Cardiac fibroblast (primary cell): ENCODE measurements at places on chromosomes 5 and 9.

DNA sequence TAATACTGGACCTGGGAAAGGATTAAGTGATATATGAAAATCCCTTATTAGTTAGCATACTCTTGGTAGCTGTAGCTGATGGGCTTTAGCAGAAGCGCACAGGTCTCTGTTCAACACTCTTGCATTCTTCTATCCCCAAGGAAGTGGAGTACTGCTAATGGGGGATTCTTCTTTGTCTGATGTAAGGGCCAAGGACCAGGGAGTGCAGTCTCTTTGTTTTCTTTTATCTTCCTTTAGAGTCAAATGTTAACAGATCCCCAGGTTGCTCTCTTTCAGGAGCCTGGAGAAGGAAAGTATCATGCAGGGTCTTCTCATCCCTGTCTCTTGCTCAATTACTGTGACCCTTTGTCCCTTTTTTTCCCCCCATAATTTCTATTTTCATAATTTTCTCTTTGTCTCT lies 1146.9 kb upstream of the DMAC1 start:
- no peak for DNase-seq

DNA sequence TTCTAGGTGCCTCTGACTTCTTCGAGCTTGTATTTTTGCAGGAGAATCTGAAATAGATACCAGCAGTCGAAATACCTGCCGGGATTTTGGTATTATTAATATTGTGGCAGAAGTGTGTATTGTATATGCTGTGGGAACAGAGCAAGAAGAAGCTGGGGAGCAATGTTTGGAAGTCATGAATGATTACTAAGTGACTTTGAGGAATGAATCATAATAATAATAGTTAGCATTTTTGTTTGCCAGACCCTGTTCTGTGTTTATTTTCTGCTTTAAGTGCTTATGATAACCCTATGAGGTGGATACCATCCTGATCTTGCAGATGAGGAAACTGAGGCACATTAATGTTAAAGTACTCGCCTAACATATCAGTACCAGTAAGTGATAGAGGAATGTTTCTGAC lies 32.4 kb downstream of the RAB24 start:
- peak; percentile 33 for DNase-seq

GRCh38 chr5:150836703-150837102 lies 9.6 kb upstream of the IRGM start:
- no peak for DNase-seq

DNA sequence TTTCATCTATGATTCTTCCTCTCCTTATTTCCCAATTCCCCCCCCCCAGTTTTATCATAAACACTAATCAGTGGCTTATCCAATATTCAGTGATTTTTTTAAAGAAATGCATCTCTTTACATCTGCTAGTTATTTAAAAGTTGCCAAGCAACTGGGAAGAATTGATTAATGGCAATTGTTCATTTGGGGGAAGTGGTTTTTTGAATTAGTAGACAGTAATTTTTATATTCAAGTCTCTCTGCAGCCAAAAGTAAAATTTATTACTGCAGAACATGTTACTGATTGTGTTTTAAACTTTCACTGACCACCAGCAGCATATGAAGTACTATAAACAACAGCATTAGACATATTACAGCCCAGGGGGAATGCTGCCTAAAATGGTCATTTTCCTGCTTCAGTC lies 308.8 kb upstream of the NREP start:
- DNase-seq: no peak

- DNase-seq: peak; percentile 91
Observed at GRCh38 chr5:170151097-170151831, 45.6 kb downstream of the FOXI1 start.

DNA sequence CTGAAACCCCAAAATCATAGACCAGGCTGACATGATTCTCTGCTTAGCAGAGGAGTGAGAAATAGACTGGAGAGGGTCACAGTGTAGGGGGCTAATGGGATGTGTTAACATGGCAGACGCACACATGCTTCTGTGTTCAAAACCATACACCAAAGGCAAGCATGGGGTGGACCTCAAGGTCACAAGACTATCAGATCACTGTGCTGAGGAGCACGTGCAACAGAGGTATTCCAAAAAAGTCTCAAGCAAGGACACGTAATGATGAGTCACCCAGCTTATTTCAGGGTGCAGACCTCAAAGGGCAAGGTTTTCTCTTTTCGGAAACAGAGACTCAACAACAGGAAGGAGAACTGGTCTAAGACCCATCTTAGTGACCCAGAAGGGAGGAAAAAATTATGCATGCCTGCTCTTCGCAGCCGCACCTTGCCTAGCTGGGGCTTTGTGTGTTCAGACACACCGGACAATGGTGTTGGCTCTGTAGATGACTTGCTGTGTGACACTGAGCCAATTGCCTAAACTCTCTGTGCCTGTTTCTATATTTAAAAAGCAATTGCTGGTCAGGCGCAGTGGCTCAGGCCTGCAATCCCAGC lies 20.3 kb downstream of the WHRN start:
- peak; percentile 78 for DNase-seq

GRCh38 chr5:36177154-36177553 lies 25.2 kb downstream of the SKP2 start:
- no peak for DNase-seq

DNA sequence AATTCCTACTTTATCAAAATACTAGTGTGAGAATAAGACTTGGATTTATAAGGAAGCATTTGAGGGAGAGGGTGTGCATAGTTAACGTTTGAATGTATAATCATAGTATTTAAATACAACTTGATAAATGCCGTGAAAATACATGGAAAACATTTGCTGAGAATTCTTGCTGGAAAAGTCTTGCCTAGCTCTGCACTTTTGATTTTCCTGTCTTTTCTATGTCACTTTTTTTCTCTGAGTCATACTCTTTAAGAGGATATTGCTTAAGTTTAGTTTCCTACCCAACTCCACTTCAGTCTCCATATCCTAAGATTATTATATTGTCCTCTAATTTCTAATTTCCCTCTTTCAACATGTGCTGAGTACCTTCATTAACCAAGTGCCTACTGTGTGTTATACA lies 616.6 kb upstream of the SEMA6A start:
- DNase-seq: peak; percentile 10

DNA sequence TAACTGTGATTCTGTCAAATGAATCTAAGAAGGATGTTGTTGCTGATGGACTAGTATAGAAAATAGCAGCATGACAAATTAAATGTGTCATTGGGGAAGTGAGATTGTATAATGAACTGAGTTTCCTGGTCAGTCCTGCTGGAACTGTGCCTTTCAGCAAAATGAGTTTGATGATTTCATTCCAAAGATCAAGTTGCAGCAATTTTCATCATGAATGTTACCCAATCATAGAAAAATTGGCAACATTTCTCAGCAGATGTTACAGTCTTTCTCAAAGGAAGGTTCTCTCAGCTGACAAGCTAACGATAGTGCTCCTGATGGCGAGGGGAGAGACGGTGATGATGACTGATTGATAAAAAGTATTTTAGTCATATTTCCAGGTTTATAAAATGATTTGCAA lies 10.7 kb downstream of the PCDHAC2 start:
- peak; percentile 65 for DNase-seq

GRCh38 chr5:38636626-38637025 lies 80.2 kb upstream of the LIFR start:
- no peak for DNase-seq

- DNase-seq: peak; percentile 8
Observed at GRCh38 chr5:168608386-168608785, 29.2 kb upstream of the PANK3 start.

GRCh38 chr5:77743181-77743580 lies 33.0 kb downstream of the TBCA start:
- DNase-seq: peak; percentile 31

DNA sequence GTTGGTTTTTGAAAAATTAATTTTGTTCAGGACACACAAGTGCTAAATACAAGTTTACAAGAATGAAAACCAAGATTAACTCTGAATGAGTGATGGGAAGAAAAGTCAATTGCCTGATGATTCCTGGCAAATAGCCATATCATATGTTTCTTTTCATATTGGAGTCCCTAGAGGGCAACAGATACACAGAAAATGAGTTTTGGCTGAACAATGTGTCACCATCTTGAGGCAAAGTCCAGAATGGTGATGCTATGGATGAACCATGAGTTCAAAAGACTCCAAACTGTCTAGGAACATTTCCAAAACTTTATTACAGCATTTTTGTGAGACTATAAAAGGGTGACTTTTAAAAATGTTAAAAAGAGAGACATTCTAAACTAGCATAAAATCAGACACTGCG lies 382.9 kb downstream of the TMEM161B start:
- no peak for DNase-seq

GRCh38 chr5:165559645-165560044 lies 2054.2 kb downstream of the MAT2B start:
- no peak for DNase-seq

GRCh38 chr9:2125906-2126305 lies 110.8 kb downstream of the SMARCA2 start:
- DNase-seq: peak; percentile 29

GRCh38 chr5:87122151-87122977 lies 145.3 kb upstream of the RASA1 start:
- no peak for DNase-seq

- peak; percentile 57 for DNase-seq
Observed at GRCh38 chr9:107249665-107250285, 33.3 kb upstream of the RAD23B start.

DNA sequence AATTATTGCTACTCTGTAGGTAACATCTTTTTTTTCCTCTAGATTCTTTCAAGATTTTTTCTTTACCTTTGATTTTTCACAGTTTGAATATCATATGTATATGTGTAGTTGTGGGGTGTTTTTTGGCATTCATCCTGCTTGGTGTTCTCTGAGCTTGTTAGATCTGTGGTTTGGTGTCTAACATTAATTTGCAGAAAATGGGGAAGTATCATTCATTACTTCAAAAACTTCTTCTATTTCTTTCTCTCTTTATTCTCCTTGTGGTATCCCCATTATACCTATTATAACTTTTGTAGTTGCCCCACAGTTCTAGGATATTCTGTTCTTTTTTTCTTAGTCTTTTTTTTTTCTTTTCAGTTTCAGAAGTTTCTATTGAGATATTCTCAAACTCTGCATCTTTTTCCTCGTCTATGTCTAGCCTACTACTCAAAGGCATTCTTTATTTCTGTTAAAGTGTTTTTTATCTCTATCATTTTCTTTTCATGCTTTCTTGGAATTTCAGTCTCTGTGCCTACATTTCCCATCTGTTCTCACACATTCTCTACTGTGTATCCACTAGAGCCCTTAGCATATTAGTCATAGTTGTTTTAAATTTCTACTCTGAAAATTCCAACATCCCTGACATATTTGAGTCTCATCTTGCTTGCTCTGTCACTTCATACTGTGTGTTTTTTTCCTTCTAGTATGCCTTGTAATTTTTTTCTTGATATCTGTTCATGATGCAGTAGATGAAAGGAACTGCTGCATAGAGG lies 60.1 kb upstream of the GNA14 start:
- DNase-seq: peak; percentile 85

DNA sequence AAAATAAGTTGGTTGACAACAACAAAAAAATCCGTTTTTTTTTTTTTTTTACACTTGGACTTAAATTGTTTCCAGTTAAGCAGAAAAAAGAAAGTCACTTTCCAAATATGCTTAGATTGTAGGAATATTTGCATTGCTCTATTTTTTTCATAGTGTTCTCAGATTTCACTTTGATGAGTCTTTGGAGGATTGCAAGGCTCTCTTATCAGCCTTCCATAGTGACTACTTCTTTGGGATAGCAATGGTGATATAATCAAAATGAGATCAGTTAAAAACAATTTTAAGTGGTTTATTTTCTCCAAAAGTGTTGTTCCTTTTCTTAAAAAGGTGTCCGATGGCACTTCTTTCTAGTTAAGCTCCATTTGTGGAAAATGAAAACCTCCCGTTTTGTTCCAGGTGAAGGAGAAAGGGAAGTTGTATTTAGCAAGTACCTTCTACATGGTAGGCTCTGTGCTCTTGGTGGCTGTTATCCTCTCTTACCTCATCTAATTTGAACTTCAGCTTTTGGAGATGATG lies 3.9 kb downstream of the RASGRF2 start:
- DNase-seq: no peak

GRCh38 chr9:73665253-73665652 lies 513.6 kb downstream of the ANXA1 start:
- no peak for DNase-seq

DNA sequence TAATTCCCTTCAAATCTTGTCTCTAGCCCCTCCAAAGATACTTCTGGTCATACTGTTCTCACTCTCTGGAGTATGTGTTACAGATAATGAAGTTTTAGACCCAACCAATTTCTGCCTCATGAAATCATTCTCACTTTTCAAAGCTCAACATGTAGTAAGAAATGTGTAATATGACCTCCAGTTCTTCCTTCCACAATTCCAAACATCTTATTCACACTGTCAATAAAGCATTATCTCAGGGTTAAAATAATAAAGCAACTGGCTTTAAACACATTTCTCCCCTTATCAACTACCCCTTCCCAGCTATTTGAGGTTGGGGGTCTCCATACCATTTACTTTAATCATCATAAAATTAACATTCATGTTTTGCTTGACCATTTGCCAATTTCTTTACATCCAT lies 654.1 kb downstream of the RAB3C start:
- DNase-seq: no peak

DNA sequence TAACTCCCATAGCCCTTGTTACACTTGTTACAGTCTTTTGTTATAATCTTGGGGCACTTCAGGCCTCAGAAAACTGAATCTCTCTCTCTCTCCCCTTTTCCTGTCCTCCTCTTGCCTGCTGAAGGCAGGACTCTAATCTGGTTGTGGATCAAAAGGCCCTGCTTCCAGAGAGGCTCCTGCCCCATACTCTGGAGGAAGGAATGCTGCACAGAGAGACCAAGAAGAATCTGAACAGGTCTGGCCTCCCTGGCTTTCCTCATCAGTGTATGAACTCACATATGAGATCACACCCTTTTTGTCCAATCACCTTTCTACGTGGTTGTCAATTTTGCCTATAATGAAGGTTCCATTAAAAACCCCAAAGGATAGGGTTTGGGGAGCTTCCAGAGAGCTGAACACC lies 26.2 kb upstream of the LVRN start:
- DNase-seq: no peak

DNA sequence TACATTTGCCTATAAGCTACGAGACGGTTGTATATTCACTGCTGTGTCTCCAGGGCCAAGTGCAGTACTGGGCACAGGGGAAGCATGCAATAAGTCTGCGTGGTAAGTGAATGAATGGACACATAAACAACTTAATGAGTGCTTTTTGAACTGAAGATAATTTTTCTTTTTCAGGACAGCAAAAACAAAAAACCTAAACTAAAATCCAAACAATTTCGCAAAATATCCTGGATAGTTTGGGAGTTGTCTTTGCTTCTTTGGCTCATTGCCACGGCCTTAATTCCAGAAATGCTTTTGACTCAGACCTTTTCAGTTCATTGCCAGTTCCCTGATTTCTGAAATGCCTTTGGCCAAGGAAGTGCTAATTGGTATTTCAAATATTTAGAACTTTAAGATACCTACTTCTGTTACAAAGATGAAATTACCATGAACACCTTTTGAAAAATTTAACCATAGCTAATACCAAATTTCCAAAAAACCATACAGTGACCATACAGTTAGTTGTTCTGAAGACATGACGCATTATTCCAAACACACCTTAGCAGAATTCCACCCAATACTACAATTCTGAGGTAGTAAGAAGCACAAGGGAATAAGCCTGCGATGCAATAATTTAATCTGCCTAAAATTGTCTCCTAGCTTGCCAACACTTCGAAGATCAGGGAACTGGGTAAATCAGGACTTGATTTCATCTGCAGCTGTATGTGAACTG lies 42.8 kb downstream of the TEK start:
- DNase-seq: peak; percentile 85

GRCh38 chr5:147912011-147912410 lies 5.7 kb upstream of the C5orf46 start:
- DNase-seq: no peak

- no peak for DNase-seq
Observed at GRCh38 chr9:84294241-84294950, 46.2 kb downstream of the SLC28A3 start.
